Activated CD4-positive, alpha-beta T cell treated with anti-CD3 and anti-CD28 coated beads, Interleukin-2, Interleukin-6, amounts not matched to agents 100 ng/mL and 50 ng/mL, durations not matched to agents 16 hours and 8 hours (primary cell): ENCODE measurements at places on chromosomes 16 and 17.
A peak's percentile ranks its signal among the peaks of the same experiment; 100 is the strongest.

DNA sequence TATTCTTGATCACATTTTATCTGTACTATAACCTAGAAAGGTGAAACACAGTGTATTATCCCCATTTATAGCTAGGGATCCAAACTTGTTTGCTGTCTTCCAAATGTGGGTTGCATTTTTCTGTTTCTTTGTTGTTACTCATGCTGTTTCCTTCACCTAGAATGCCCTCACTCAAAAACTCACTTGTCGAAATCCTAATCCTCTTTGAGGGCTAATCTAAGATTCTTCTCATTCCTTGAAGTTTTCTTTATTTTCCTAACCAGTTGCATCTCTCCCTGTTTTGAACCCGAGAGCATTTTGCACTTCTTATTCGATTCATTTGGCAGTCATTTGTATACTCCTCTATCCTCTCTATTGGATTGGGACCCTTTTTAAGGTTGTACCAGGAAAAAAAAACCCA lies 9.6 kb downstream of the CALCOCO2 start:
- DNase-seq, result no peak

DNA sequence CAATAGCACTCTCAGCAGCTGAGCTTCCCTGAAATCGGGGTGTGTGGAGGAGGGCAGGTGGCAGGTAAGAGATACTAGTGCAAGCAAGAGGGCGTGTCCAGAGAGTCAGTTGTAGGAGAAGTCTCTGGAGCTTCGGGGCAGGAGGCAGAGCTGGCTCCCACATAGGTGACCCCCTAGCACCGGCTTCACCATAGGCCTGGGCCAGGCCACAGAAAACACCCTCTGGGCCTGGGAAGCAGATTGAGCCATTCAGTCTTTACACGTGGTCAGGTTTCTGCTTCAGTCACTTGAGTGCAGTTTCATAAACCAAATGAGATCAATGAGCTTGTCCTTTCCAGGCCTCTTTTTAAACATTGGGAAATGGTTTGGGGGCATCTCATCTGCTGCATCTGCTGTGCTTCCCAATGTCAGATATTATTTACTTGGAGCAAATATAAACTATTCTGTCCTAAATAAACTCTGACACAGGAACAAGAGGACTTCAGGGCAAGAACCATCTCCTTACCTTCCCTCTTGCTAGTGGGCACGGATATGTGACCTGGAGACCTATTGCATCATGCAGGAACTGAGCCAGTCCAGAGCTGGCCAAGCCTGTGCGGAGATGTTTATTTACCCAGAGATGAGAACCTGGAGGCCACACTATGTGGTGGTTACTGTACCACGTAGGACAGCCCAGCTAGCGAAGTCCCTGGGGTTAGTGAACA lies 16.1 kb downstream of the CCR7 start:
- DNase-seq, result no peak

DNA sequence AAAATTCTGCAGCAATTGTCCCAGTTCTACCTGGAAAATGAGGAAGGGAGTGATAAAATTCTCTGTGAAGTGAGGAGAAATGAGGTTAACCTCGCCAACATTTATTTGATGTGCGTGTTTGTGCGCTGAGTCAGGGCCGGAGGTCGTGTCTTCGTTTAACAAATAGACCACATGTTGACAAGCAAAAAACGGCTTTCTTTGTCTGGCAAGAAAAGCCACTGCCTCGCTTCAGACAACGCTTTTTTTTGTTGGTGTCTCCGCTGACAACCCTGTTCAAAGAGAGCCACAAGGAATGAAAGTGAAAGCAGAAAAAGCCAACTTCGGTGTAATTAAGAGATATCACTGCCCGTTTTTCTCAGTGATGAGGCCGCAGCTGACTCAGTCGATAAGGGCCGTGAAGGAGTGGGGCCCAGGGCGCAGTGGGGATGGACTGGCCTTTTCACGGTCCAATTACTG lies 510.6 kb downstream of the CDH13 start:
- DNase-seq, result peak; percentile 50

GRCh38 chr17:57011491-57012015 lies 33.6 kb downstream of the SCPEP1 start:
- no peak for DNase-seq

GRCh38 chr16:87101903-87102302 lies 215.3 kb downstream of the C16orf95 start:
- no peak for DNase-seq

- peak; percentile 73 for DNase-seq
These were observed 26.9 kb downstream of the RGS9 start for GRCh38 chr17:65163990-65164495.

- no peak for DNase-seq
These were observed 2.1 kb downstream of the SSTR2 start for GRCh38 chr17:73166731-73167581.

DNA sequence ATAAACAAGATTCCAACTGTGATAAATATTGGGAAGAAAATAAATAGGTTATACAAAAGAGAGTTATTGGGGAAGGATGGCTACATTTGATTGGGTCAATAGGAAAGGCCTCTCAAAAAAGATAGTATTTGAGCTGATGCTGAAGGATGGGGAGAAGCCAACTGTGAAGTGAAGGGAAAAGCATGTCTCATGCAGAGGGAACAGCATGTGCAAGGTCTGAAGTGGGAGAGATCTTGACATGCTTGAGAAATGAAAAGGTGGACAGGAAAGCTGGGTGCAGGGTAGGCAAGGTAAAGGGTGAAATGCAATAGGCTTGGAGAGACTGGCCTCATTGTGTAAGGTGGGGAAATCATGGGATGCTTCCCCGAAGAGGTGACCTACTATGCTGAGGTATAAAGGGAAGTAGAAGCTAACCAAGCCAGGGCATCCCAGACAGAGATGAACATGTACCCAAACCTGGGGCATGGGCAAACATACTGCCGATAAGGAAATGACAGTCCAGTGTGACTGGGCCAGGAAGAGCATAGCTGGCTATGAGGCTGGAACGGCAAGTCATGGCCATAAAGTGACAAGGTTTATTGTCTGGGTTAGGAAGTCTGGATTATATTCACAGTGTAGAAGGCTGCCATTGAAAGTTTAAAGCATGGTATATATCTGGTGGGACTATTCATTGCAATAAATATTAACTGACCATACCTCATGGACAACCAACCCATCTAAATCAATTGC lies 91.2 kb downstream of the TOX3 start:
- DNase-seq, result no peak

DNA sequence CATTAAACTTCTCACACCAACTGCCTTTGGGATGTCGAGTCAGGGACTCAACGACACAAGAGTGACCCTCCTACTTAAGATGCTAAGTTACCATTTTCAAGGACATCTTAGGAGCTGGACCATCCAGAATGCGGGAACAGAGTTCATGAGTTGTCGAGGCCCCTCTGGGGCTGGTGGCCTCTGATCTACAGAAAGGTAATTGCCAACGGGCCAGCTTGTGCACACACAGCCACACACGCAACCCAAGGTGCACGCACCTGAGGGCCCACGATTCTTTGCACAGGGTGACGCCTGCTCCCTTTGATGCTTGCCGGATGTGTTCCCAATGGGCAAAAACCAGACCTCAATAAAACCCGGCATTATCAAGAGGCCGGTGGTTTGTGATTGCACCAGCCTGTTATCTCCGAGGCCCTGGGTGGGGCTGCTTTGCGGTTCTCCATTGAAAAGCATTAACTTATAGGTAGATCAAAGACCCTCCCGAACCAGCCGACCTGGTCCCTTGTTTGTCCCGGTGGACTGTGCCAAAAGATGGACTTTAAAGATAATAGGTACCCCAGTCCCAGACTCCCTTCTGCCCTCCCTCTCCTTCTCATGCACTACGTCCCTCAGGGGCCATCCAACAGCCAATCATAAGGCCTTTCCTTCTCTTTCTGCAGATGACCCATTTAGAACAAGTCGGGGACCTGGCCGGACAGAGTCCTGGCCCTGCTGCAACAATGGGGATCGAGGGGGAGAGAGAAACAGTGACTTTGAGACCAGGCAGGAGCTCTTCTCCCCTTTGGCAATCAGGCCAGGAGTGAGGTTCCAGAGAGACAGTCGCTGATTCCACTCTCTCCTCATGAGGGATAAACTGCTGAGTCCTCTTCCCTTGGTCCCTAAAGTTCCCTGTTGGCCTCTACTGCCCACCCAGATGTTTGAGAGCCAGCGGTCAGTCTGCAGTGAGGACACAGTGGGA lies 292.5 kb downstream of the SOX9 start:
- no peak for DNase-seq

GRCh38 chr16:24075931-24076716 lies 180.0 kb upstream of the CACNG3 start:
- DNase-seq, result peak; percentile 72

DNA sequence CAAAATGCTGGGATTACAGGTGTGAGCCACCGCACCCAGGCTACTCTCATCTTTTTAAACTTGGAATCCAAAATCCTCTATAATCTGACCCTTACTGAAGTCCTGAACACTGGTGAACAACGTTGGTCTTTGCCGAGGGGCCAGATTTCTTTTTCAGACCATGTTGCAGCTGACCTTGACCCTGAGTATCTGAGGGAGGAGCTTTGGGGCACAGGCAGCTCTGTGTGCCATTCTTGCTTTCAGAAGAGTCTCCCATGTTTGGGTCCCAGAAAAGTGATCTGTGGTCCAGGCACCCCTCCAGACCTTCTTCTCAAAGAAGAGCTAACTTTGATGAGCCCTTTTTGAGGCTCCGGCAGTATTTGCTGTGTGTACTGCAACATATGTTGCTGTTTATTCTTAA lies 50.4 kb downstream of the CENPV start:
- DNase-seq, result no peak

DNA sequence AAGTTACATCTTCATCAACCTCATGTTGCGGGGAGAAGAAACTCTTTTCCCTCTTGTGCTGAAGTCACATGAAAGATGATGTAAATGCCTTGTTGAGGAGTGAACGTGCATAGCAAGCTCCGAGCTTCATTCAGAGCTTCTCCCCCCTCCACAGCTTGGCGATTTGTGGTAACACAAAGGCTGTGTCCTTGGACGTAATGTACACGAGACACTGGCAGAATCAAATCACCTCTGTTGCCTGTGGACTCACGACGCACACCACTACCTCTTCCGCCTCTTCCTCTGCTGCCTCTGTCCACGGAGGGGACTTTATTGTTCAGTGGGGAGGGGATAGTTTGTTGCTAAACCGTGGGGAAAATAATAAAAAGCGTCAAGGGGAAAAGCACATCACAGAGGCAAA lies 54.9 kb upstream of the CHMP6 start:
- DNase-seq, result no peak

DNA sequence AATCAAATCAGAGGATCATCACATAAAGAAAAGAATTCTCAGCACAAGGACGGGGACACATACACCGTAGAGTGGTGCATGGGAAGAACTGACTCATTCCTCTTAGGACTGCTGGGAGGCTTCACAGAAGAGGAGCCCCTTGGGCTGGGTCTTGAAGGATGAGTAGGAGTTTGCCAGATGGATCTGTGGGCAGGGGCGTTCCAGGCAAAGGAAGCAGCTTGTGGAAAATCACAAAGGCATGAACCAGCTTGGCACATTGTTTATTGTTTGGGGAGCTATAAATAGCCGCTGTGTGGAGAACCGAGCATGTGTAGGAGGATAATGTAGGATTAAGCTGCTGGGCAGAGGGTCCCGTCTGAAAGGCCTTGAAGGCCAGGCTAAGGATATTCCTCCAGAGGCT lies 5.1 kb upstream of the SLC16A11 start:
- DNase-seq, result no peak

DNA sequence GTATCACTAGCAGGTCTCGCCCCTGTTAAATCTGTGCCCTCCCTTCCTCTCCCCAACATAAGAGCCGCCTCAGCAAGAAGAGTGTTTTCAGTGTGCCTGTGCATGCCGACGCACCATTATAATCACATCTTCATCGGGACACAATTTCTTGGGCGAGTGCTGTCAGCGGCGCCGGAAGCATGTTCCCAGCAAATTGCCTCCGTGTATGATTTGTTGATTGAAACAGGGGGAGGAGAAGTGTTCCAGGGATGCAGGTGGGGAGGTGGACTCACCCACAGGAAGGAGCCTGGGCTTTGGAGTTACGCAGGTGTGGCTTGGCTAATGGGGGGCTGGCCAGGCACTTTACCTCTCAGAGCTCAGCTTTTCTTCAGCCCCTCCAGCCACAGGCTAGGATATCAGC lies 53.6 kb downstream of the SPACA3 start:
- no peak for DNase-seq

DNA sequence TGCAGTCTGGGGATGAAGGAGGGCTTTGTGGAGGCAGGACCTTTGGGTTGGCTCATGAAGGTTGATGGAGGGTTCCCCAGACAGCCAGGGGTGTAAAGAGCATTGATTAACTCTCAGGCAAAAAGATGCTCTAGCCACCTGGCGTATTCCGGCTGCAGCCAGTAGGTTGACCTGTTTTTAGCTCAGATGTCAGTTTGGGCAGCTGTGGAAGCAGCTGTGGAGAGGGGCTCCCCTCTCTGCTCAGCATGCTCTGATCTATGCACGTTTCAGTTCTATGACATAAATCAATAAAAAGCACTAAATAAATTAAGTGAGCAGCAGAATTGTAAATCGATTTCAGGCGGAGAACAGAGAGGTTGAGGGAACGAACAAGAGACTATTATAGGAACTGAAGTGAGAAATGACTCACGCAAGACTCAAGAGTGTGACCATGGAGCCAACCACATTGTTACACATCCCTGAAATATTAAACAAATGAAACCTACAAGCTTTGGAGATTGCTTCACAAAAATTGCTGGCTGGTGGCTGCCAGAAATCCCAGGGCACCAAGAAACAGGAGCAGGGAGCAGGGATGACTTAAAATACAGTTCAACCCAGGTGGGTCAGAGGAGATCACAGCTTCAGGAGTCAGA lies 111.9 kb downstream of the GSG1L start:
- no peak for DNase-seq

DNA sequence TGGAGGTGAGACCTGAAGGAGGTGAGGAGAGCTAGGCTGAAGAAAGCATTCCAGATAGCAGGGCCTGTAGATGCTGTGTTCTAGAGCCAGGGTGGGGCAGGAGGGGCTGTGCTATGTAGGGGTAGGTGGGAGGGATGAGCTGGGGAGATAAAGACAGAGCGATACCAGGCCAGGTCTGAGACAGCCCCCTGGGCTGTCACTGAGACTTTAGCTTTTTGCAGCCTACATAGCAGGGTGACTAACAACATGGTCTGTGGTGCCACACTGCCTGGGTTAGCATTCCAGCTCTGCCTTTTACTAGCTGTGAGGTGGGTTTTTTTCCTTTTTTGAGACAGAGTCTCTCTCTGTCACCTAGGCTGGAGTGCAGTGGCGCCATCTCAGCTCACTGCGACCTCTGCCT lies 14.3 kb downstream of the NUP85 start:
- DNase-seq, result no peak

- peak; percentile 78 for DNase-seq
These were observed 2.9 kb downstream of the UNC119 start for GRCh38 chr17:28549236-28550132.

DNA sequence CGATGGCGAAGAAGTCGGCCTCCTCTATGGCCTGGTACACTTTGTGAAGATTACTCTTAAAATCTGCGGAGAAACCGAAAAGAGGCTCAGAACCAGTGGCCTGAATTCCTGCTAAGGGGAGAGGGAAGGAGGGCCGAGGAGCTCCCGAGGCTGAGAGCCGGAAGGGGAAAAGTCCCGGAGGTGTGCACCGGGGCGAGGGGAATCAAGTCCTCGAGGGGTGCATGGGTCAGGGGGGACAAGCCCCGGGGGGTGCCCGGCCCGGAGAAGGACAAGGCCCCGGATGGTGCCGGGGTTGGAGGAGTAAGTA lies 495 bp downstream of the PARN start:
- no peak for DNase-seq
